ENCODE measurements at places on chromosomes 1 and 21.

- no peak for DNase-seq
- no peaks in the 10 kb centered on the region for H3K36me3 ChIP-seq
- H3K4me3 ChIP-seq = no peak overlapping the region
- no peaks in the 10 kb centered on the region for H3K27me3 ChIP-seq
- H3K4me1 ChIP-seq = no peaks in the 10 kb centered on the region
- H3K27ac ChIP-seq = no peak overlapping the region
Observed at GRCh38 chr1:90074970-90075391, 80.1 kb downstream of the ZNF326 start.

DNA sequence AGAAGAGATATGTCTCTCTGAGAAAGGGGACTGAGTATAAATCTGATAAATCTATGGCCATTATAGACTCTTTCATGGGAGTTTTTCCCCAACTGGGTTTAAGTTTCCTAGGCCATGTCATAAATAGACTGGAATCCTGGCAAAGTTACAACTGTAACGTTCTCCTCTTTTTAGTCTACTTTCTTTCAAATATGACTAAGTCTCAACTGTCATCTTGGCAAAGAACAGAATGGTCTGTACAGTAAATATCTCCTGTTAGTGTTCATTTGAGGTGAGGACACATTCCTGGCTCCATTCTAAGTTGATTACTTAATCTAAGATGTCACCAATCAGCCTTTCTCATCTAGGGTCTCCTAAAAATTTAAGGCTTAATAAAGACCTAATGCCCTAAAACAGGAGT is 300.5 kb downstream of the BRINP2 start:
- H3K27me3 ChIP-seq = no peaks in the 10 kb centered on the region
- no peak overlapping the region for H3K27ac ChIP-seq
- H3K4me3 ChIP-seq = no peak overlapping the region
- no peaks in the 10 kb centered on the region for H3K4me1 ChIP-seq
- H3K36me3 ChIP-seq = no peaks in the 10 kb centered on the region
- no peak for DNase-seq

DNA sequence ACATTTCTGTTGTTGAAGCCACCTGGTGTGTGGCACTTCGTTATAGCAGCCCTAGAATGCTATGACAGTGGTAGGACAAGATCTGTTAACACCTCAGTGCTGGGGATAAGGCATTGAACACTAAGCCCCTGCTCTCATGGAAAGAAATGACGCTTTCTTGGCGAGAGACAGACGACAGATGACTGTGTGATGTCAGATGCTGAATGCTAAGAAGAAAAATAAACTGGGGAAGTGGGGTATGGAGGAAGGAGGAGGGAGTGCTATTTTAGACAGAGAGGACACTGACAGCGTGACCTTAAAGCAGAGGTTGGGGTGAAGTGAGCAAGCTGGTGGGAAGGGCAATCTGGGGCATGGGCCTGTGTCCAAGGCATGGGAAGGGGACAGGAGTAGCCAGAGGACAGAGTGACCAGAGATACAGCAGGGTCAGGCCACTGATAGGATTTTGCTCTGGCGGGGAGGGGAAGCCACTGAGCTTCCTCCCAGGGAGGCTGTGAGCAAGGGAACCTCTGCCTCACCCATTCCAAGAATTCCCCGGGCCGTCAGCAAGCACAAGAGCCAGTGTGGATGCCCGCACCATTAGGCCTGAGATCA is 15.2 kb downstream of the DOP1B start:
- peaks cover 4% of the 10 kb centered on the region for H3K4me1 ChIP-seq
- H3K27me3 ChIP-seq = no peaks in the 10 kb centered on the region
- no peak overlapping the region for H3K27ac ChIP-seq

- no peaks in the 10 kb centered on the region for H3K4me1 ChIP-seq
- H3K4me3 ChIP-seq = no peak overlapping the region
- no peaks in the 10 kb centered on the region for H3K27me3 ChIP-seq
- H3K36me3 ChIP-seq = no peaks in the 10 kb centered on the region
Observed at GRCh38 chr1:96508233-96508632, 213.4 kb upstream of the PTBP2 start.

DNA sequence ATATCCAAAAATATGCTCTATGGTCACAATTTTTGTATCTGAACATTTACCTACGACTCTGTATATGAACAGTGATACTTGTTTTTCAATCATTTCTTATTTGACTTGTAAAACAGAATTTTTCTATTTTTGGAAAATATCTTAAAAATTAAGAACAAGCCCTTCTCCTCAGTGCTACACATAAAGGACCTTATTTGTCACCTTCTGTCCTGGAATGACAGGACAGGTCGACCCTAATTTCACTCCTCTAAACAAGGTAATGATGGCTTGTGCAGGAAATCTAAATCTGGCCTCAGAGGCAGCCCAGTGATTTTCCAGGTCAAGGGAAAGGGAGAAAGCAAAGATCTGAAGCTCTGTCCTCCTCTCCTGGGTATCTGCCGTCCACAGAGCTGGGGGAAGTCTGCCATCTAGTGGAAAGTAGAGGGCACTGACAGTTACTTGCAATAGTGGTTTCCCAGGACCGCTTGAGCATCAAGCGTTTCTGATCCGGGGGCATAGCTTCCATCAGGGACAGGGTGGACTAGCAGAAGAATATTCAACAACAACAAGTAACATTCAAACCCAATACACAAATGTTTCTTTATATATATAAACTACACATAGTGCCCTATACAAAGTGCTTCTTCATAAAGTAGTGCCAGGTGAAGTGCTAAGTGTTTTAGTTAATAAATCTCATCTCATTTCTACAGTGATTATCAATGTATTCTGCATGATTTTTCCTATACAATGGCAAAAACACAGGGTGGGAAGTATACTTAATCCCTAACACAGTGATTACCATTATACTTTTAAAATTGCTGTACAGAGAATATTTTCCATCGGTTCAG is 74.6 kb downstream of the SLC25A24 start:
- no peaks in the 10 kb centered on the region for H3K27me3 ChIP-seq
- no peaks in the 10 kb centered on the region for H3K4me1 ChIP-seq
- DNase-seq = peak; percentile 49
- no peaks in the 10 kb centered on the region for H3K36me3 ChIP-seq

DNA sequence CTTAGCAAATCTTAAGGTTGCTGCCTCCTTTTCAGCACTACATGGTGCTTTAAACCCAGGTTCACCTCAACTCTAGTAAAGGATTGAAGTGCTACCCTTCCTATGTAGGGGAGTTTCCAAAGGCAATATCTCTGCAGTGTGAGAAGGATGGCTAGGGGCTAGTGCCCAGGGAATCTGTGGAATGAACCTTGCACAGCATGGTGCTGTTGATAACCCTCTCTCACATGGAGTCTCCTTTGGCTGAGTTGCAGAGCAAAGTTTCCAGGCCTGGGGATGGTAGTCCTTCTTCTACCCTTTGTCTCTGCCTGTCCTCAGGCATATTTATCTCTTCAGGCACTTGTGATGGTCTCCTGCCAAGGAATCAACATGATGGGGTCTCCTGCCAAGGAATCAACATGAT is 59.4 kb downstream of the AXDND1 start:
- H3K27ac ChIP-seq = no peak overlapping the region
- no peaks in the 10 kb centered on the region for H3K36me3 ChIP-seq
- H3K27me3 ChIP-seq = no peaks in the 10 kb centered on the region
- no peaks in the 10 kb centered on the region for H3K4me1 ChIP-seq
- no peak for DNase-seq

- no peaks in the 10 kb centered on the region for H3K36me3 ChIP-seq
- no peak overlapping the region for H3K27ac ChIP-seq
- H3K4me1 ChIP-seq = no peaks in the 10 kb centered on the region
- no peaks in the 10 kb centered on the region for H3K27me3 ChIP-seq
Observed at GRCh38 chr21:34182436-34182835, 109.1 kb downstream of the MRPS6 start.

DNA sequence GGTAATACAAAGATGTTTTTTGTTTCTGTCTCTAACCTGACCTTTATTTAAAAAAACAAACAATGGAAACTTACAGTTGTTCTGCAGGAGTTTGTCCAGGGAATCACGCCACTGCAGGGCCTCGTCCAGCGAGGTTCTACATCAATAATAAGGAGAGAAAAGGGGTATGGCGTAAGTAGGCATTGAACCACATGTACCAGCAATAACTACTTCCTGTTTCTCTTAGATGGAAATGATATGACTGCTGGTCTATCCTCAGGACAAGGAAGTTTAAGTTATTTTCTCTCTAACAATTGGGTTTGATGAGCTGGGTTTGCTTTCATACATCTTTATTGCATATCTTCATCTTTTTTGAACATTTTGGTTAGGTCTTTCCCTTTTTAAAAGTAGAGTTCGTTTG is 40.9 kb downstream of the RGS5 start:
- H3K27ac ChIP-seq = no peak overlapping the region
- H3K4me3 ChIP-seq = no peak overlapping the region
- DNase-seq = no peak
- H3K27me3 ChIP-seq = no peaks in the 10 kb centered on the region

DNA sequence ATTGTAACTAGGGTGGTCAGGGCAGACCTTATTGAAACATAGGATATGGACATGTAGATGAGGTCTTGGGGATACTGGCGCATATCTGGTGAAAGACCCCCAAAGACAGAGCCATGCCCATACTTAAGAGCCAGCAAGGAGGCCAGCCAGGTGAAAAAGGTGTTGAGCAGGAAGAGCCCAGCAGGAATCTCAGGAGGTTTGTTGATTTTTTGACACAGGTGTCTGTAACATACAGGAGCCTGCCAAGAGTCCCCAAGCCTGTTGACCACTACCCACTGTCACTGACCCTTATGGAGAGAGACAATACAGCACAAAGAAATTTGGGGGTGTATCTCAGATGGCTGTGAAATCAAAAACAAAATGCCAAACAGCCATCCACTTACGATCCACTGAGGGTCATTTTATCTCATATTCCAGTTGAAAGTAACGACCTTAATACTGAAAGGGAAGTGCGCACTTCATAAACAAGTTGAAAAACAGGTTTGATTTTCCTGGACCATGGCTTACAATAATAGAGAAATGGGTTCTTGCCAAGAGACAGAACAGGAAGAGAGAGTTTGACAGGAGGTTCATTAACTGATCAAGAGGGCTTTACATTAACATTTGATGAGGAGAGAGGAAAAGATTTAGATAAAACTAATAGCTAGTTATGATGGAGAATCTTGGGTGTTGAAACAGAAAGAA is 163.6 kb downstream of the GLUL start:
- no peaks in the 10 kb centered on the region for H3K4me1 ChIP-seq
- H3K4me3 ChIP-seq = no peak overlapping the region
- no peak overlapping the region for H3K27ac ChIP-seq
- no peaks in the 10 kb centered on the region for H3K36me3 ChIP-seq
- no peak for DNase-seq

- H3K27ac ChIP-seq = no peak overlapping the region
- H3K27me3 ChIP-seq = no peaks in the 10 kb centered on the region
- H3K4me3 ChIP-seq = no peak overlapping the region
- no peaks in the 10 kb centered on the region for H3K36me3 ChIP-seq
- no peak for DNase-seq
Observed at GRCh38 chr1:34444516-34444915, 267.8 kb downstream of the C1orf94 start.

GRCh38 chr1:230128569-230129285 is 61.7 kb downstream of the GALNT2 start:
- peaks cover 3% of the 10 kb centered on the region for H3K36me3 ChIP-seq
- H3K27ac ChIP-seq = no peak overlapping the region
- peaks cover 6% of the 10 kb centered on the region for H3K4me1 ChIP-seq
- H3K4me3 ChIP-seq = no peak overlapping the region

DNA sequence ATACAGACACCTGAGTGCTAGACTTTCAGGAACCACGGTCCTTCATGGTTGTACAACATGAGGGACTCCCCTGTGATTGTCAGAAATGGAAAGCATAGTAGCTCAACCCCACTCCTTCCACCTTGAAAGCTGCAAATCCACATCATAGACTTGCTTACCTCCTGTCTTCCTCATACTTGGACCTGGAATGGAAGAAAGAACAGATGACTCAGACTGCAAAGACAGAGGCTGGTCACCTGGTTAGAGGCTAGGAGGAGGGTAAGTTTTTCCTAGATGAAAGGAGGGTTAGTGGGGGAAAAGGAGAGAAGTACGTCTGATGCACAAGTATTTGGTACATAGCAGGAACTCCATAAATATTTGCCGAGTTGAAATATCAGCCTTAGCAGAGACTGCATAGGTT is 37.2 kb downstream of the LRRC71 start:
- H3K4me3 ChIP-seq = no peak overlapping the region
- H3K4me1 ChIP-seq = peaks cover 12% of the 10 kb centered on the region
- no peak for DNase-seq

GRCh38 chr21:46421756-46422555 is 36.7 kb upstream of the DIP2A start:
- H3K27ac ChIP-seq = no peak overlapping the region
- no peak overlapping the region for H3K4me3 ChIP-seq
- peaks cover 48% of the 10 kb centered on the region for H3K4me1 ChIP-seq

DNA sequence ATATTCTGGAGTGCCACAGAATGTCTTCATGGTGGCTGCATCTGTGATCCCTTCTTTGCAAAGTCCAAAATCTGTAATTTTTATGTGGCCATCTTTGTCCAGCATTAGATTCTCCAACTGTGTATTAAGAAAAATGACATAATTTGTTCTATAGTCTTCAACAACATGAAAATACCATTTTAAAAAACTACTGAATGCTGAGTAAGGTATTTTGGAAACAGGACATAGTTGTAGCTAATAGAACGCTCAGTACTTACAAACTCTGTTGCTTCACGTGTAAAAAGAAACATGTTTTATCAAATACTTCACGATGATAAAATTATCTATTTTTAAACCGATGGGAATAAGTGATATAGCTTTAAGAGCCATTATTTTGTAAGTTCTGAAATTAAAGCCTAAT is 286.3 kb downstream of the AKT3 start:
- no peaks in the 10 kb centered on the region for H3K36me3 ChIP-seq
- no peaks in the 10 kb centered on the region for H3K4me1 ChIP-seq
- no peak for DNase-seq
- H3K27ac ChIP-seq = no peak overlapping the region
- H3K4me3 ChIP-seq = no peak overlapping the region

DNA sequence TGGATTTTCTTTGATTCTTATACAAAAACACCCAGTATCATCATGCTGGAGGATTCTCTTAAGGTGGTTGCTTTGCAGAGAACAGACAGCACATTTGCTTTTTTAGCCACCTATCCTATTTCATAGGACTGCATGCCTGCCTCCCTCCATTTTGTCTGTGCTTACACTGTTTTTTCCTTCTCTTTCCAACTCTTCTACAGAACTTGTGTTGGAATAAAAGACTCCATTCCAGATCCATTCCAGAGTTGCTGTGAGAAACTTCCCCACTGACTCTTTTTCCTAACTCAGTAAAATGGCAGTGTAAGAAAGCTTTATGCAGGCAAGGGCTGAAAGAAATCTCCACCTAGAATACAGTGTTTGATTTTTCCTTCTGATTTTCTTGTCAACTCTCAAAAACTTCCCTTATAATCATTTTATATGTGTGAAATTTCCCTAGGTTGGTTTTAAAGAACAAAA is 5.2 kb upstream of the ARID1A start:
- no peaks in the 10 kb centered on the region for H3K27me3 ChIP-seq
- no peak overlapping the region for H3K4me3 ChIP-seq
- peaks cover 34% of the 10 kb centered on the region for H3K4me1 ChIP-seq
- H3K36me3 ChIP-seq = no peaks in the 10 kb centered on the region
- no peak for DNase-seq

DNA sequence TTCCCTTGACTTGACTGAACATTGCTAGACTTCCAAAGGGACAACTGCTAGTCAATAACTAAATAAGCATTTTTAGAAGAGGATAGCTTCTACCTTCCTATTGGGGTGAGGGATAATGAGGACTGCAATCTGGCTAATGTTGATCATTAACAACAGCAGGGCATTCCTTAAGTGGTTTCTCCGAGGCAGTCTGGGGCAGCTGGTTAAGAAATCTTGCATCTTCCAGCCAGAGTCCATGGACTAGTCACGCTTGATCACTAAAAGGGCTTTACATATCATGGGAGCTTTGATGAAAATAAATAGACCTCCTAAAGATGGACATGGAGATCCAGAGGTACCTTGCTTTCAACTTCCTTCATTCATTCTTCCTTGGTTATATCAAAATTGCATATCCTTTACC is 329.4 kb upstream of the ESRRG start:
- no peaks in the 10 kb centered on the region for H3K36me3 ChIP-seq
- H3K4me1 ChIP-seq = no peaks in the 10 kb centered on the region
- H3K27me3 ChIP-seq = no peaks in the 10 kb centered on the region

All from T-cell (primary cell).